ENCODE measurements at places on chromosomes 2 and 18.

DNA sequence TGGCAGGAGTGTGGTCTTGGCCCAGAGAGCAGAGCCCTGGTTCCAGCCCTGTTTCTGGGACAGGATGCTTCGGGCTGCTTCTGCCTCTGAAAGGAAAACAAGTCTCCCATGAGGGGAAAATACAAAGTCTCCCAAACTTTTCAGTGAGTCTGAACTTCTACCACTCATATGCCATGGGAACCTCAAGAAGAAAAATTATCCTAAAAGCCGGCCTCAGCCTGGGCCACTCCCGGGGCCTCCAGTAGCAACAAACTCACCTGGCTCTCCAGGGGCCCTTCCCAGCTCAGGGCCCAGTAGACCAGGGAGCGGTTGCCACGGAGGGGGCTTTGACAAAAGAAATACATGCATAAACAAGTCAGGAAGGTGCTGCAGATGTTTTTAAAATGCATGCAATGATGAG, 289.2 kb upstream of the HDAC4 start:
- H3K36me3 ChIP-seq = no peaks in the 10 kb centered on the region
- no peak overlapping the region for H3K27ac ChIP-seq
- H3K4me1 ChIP-seq = no peaks in the 10 kb centered on the region
- H3K4me3 ChIP-seq = no peak overlapping the region
- no peak for DNase-seq
- H3K27me3 ChIP-seq = peaks cover 43% of the 10 kb centered on the region

DNA sequence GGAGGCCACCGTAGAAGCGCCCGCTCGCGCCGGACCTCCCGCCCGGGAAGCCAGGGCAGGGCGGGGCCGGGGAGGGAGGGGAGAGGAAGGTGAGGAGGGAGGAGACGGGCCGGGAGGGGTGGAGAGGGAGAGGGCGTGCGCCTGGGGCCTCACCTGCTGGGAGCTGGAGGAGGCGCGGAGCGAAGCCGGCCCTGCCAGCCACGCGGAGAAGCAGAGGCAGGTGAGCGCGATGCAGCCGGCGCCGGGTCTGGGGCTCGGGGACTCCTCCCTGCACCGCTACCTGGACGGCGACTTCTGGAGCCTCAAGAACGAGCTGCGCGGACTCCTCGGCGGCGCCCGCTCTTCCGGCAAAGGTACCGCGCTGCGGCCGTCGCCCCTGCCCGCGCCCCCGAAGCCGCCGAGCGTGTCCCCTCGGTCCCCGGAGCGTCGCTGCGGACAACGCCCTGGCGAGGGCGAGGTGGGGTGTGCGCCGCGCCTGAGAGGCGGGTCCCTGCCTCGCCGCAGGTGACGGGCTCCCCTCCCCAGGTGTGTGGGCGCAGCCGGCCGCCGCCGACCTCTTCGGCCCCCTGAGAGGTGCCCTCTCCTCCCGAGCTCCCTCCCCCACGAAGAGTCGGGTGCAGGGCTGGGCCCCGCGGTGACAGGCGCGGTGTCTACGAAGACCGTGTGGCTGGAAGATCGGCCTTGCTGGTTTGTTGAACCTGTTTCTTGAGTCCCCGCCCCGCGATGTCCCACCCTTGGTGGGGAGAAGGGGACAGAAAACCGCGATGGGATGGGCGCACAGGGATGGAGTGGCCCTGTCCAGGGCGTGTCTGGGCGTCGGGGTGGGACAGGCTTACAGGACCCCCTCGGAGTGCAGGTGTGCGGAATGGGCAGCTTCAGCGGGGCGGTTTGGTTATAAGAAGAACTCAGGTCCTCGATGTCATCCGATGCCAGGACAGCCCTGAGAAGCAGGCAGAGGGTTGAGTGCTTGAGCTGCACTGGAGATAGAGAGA, at the start of gene ACOXL:
Gene ACOXL, plus strand, starts transcription at position 152 of the 992 bp plus-strand sequence. CDS start 35,817 bp downstream, outside the sequence.
- H3K36me3 ChIP-seq = no peaks in the 10 kb centered on the region
- H3K27me3 ChIP-seq = peaks cover 28% of the 10 kb centered on the region
- peaks cover 15% of the 10 kb centered on the region for H3K4me1 ChIP-seq
- DNase-seq = no peak
- no peak within 1 kb of the TSS for H3K27ac ChIP-seq

- H3K27me3 ChIP-seq = no peaks in the 10 kb centered on the region
- no peak overlapping the region for H3K27ac ChIP-seq
- peaks cover 63% of the 10 kb centered on the region for H3K36me3 ChIP-seq
These were observed 12.3 kb downstream of the DCTN1 start for GRCh38 chr2:74367789-74368188.

- no peak overlapping the region for H3K27ac ChIP-seq
- no peak for DNase-seq
- no peak overlapping the region for H3K4me3 ChIP-seq
- no peaks in the 10 kb centered on the region for H3K36me3 ChIP-seq
- H3K4me1 ChIP-seq = no peaks in the 10 kb centered on the region
These were observed 1477.6 kb upstream of the NXPH2 start for GRCh38 chr2:140257692-140258300.

DNA sequence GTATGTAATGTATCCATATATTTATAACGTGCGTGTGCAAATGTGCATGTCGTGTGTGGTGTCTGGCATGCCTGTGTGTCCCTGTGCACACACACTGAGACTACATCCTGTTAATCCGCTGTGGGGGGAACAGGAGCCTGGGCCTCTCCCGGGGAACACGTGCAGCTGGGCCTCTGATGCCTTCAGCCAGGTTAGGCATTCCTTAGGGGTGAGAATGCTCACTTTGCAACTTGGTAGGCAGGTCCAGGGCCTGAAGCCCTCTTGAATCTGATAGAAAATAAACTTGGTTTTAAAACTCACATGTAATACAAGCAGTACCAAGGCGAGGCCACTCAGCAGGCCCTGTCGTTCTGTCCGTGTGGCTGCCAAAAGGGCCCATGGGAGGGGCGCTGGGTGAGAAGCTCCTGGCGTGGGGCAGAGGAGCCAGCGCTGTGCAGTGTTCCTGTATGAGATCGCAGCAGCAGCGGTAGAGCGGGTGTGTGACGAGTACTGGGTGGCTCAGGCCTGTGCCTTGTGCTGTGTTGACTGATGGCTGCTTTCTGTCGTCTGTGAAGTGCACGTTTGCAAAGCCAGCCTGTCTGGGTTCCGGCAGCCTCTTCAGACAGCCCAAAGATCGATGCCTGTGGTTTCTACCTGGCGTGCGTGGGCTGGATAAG, 16.2 kb downstream of the SALL3 start:
- no peak for DNase-seq
- no peaks in the 10 kb centered on the region for H3K36me3 ChIP-seq
- H3K27ac ChIP-seq = no peak overlapping the region
- no peaks in the 10 kb centered on the region for H3K4me1 ChIP-seq

DNA sequence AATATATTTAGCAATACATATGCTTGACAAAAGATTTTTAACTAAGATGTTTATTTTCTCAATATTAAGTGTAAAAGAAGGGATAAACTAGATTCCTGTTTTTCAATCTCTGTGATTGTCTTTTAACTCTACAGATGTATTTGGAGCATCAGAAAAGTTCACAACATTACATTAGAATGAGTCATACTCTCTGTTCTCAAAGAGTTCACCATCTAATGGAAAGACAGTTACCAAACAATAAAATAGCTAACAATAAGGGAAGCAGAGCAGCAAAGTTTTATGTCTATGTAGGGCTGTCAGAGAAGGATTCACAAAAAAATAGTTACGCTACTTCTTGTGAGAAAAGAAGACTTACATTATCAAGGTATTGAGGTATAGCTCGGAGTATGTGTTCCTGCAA, 109.2 kb upstream of the MAP2 start:
- H3K4me1 ChIP-seq = no peaks in the 10 kb centered on the region
- no peak overlapping the region for H3K27ac ChIP-seq
- H3K27me3 ChIP-seq = no peaks in the 10 kb centered on the region
- DNase-seq = no peak
- H3K36me3 ChIP-seq = no peaks in the 10 kb centered on the region

DNA sequence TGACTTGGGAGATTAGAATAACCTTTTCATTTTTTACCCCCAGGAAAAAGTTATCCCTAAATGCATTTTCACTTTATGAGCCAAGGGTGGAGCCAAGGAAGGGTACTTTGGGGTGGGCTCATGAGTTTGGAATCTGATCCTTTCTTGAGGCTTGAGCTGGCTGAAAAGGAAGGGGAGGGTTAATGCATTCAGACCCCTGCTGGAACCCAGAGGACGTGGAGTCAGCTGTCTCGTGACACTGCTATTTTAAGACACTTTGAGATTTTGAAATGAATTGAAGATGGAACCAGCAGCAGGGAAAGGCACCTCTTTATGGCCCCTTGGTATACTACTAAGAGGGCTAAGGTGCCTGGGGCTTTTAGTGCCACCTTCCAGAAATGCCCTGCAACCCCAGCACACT, 90.4 kb downstream of the MARCHF4 start:
- no peak for DNase-seq
- no peak overlapping the region for H3K4me3 ChIP-seq
- H3K36me3 ChIP-seq = no peaks in the 10 kb centered on the region
- H3K27ac ChIP-seq = no peak overlapping the region
- peaks cover 13% of the 10 kb centered on the region for H3K4me1 ChIP-seq

DNA sequence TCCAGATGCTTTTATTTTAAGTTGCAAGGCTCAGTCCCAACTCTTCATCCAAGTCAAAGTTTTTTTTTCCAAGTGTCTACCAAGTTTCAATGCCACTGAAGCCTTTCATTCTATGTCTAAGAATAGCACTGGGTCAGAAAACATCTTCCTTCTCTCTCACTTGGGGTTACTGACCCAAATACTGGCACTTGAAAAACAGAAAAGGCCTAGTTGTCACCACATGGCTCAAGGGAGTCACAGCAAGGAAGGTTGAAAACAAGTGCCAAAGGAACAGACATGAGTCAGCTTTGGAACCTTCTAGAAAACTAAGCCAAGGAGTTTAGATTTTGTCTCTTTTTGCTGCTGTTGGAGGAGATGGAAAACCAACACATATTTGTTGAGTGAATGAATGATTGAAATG, 146.5 kb downstream of the COPS8 start:
- peaks cover 3% of the 10 kb centered on the region for H3K4me1 ChIP-seq
- H3K27ac ChIP-seq = no peak overlapping the region
- no peaks in the 10 kb centered on the region for H3K36me3 ChIP-seq

DNA sequence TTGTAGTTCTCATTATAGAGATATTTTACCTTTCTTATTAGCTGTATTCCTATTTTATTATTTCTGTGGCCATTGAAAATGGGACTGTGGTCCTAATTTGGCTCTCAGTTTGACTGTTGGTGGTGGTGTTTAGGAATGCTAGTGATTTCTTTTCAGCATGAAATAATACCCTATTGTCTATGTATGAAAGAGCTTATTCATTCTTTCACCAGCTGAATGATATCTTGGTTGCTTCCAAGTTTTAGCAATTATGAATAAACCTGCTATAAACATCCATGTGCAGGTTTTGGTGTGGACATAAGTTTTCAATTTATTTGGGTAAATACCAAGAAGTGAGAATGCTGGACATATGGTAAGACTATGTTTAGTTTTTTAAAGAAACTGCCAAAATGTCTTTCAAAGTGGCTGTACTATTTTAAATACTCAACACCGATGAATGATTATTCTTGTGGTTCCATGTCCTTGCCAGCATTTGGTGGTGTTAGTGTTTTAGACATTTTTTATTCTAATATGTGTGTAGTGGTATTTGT, 501.6 kb upstream of the GYPC start:
- H3K4me3 ChIP-seq = no peak overlapping the region
- DNase-seq = no peak
- H3K27ac ChIP-seq = no peak overlapping the region
- no peaks in the 10 kb centered on the region for H3K36me3 ChIP-seq

- no peaks in the 10 kb centered on the region for H3K4me1 ChIP-seq
- no peak for DNase-seq
- no peaks in the 10 kb centered on the region for H3K36me3 ChIP-seq
These were observed 121.9 kb downstream of the NDUFA10 start for GRCh38 chr2:239903210-239903609.

- H3K27me3 ChIP-seq = no peaks in the 10 kb centered on the region
- H3K36me3 ChIP-seq = no peaks in the 10 kb centered on the region
- no peak for DNase-seq
- H3K4me3 ChIP-seq = peak within 1 kb of the TSS; percentile 73
These were observed at the start of gene CAVIN2 for GRCh38 chr2:191846515-191847476. TSS of gene CAVIN2 (minus strand) at chr2:191847088. CDS start at chr2:191846925, 163 bp downstream.

GRCh38 chr2:198757069-198757468, 700.7 kb downstream of the SATB2 start:
- DNase-seq = no peak
- no peak overlapping the region for H3K27ac ChIP-seq
- no peaks in the 10 kb centered on the region for H3K27me3 ChIP-seq
- H3K36me3 ChIP-seq = no peaks in the 10 kb centered on the region
- no peak overlapping the region for H3K4me3 ChIP-seq
- H3K4me1 ChIP-seq = no peaks in the 10 kb centered on the region

DNA sequence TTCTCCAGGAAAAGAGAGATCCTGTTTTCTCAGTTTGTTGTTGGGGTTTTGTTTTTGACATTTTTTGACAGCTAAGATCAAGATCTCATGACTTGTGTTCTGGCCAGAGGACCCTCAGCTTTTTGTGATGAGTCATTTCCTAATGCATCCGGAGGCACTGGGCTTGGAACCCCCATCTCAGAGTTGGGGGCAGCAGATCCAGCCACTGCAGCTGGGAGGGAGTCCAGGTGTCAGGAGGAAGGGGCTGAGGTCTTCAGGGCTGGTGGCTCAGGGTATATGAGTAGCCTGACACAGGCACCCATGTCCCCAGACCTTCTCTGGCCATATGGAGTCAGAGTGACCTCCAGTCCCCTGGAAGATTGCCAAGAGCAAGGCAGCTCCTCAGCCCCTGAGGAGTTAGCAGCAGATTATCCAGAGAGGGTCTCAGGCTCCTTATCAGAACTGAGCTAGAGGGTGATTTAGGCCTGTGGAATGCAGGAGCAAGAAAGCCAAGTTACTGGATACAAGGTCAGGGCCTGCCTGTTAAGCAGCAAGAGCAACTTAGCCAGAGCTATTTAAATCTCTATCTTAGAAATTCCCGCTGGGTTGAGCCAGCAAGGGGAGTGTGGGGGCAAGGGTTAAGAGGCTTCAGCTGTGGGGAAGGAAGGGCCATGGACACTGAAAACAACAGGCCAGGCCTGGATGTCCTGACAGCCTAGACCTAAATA, 62.4 kb downstream of the TANC1 start:
- no peaks in the 10 kb centered on the region for H3K27me3 ChIP-seq
- DNase-seq = no peak
- peaks cover 63% of the 10 kb centered on the region for H3K4me1 ChIP-seq
- H3K36me3 ChIP-seq = no peaks in the 10 kb centered on the region
- peak overlapping the region; percentile 38 for H3K27ac ChIP-seq
- H3K4me3 ChIP-seq = no peak overlapping the region

DNA sequence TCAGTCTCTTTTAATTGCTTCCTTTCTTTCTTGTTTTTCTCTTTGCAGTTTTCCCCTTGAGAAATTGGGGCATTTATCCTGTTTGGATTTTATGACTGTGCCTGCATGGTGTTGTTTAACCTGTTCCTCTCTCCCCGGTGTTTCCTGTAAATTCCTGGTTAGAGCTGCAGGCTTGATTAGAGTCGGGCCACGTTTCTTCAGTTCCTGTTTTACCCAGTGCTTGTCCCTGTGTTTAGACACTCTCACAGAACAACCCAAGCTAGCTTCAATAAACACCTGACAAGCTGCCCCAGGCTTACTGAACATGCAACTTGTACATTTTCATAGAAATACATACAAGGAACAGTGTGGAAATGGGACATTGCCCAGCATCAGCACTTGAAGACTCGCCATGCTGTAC, 53.9 kb downstream of the NGEF start:
- no peaks in the 10 kb centered on the region for H3K36me3 ChIP-seq
- no peaks in the 10 kb centered on the region for H3K4me1 ChIP-seq
- H3K27me3 ChIP-seq = no peaks in the 10 kb centered on the region
- no peak for DNase-seq

GRCh38 chr2:115219296-115219695, 776.9 kb downstream of the DPP10 start:
- no peak for DNase-seq
- no peak overlapping the region for H3K4me3 ChIP-seq
- H3K27me3 ChIP-seq = no peaks in the 10 kb centered on the region
- no peak overlapping the region for H3K27ac ChIP-seq
